Left lung (tissue), 14 donors: ENCODE measurements at places on chromosomes 12 and 14.

DNA sequence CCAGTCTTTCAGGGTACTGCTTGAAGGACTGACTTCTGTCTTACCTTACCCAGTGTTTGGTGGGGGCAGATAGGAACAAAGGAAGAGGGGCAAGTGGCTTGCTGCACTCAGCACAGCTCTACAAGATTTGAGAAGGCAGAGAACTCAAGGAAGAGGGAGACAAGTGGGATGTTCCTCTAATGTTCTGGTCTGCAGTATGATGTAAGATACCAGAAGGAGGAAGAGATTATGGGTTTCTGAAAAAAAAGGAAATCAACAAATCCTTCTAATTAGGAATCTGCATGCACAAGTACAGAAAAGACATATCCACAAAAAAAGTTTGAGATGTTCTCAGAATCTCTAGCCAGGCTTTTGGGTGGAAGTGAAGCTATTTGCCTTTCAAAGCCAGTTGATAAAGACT lies 37.1 kb downstream of the USP15 start:
- DNase-seq: no peak

GRCh38 chr12:114361992-114362391 lies 44.0 kb downstream of the TBX5 start:
- no peak for DNase-seq

- no peak for DNase-seq
Measured at GRCh38 chr12:122819209-122819785, 16.0 kb upstream of the HIP1R start.

- no peak for DNase-seq
Measured at GRCh38 chr12:11969437-11970154, 101.1 kb upstream of the BCL2L14 start.

- DNase-seq: peak; percentile 39
Measured at GRCh38 chr14:89589400-89590118, 172.5 kb upstream of the FOXN3 start.

GRCh38 chr12:59719701-59720100 lies 123.9 kb downstream of the SLC16A7 start:
- no peak for DNase-seq

- no peak for DNase-seq
Measured at GRCh38 chr12:123119808-123120207, 31.1 kb downstream of the PITPNM2 start.

GRCh38 chr14:70108419-70108818 lies 80.3 kb downstream of the SLC8A3 start:
- DNase-seq: no peak

DNA sequence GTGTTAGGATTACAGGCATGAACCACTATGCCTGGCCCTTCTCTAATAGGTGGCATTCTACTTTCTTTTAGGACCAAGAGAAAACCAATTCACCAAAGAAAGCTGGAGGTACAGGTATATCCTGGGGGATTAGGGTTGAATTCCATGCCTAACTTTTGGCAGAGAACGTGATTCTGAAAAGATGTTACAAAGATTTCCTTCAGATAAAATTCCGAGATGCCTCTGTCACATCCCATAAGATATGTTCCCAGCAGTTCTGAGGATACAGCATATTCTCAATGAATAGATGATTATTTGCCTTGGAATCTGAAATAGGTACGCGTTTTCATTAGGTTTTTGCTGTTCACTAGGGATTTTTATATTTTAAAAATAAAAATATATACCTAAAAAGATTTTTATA lies 111.9 kb upstream of the KRAS start:
- DNase-seq: no peak

DNA sequence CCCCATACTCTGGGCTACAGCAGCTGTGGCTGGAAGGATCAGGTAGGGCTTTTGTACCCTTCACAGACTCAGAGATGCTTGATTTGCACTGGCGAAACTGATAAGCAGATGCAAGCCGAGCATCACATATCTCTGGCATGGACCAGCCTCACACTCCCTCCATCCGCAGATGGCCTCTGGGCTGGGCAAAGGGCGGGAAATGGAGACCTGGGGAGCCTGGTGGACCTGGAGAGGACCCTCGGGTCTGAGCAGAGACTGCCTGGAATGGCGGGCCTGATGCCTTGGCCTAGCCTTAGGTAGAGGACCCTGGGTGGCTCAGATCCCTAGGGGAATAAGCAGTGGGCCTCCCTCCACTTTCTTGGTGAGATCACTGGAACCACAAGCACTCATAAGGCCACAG lies 53.2 kb downstream of the GALNT16 start:
- no peak for DNase-seq

- DNase-seq: no peak
Measured at GRCh38 chr12:30969006-30969405, 42.5 kb downstream of the TSPAN11 start.

- DNase-seq: no peak
Measured at GRCh38 chr12:45708363-45708762, 21.1 kb upstream of the ARID2 start.

DNA sequence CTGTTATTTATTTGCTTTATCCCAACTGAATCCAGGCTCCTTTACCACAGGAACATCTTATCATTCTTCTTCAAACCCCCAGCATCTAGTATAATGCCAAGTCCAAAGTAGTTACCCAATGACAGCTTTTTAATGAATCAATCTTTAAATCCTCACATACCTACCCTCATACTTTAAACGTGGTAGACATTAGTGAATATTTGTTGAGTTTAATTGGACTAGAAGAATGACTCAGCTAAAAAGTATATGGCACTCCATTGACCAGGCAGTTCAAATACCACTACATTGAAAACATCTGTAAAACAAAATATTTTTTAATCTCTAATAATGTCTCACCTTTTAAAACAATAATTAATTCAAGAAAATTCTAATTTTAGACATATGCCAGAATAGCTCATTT lies 98.1 kb downstream of the ZFC3H1 start:
- DNase-seq: no peak

GRCh38 chr12:89514751-89515150 lies 9.8 kb downstream of the GALNT4 start:
- no peak for DNase-seq

GRCh38 chr12:47356129-47356700 lies 276.5 kb upstream of the AMIGO2 start:
- DNase-seq: no peak

DNA sequence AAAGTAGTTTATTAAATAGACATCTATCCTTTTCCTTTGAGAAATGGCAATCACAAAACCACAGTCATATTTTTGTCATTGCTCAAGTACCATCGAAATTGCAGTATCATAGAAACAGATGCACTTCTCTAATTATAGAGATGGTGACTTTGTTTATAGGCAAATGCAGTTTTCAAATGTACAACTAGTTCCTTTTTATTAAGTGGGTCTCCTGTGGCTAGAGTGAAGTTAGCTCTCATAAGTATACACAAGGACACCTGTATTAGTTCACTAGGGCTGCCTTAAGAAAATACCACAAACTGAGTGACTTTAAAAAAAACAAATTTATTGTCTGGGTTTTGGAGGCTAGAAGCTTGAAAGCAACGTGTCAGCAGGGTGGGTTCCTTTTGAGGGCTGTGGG lies 62.8 kb downstream of the OTOGL start:
- no peak for DNase-seq

DNA sequence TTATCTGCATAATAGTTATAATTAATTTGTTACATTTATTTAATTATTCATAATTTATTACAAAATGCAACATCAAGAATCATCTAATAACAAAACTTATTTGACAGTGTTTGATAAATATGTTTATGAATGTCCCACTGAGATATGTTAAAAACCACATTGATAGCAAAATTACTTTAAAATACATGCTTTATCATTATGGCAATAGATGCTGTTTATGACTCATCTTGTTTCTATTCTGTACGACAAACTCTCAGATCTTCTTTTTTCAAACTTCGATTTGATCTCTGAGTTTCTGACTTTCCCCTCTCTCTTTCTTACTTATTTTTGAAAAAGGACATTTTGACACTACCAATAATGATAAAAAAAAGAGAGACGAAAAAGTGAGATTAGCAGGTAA lies 56.8 kb upstream of the LRRK2 start:
- no peak for DNase-seq

- peak; percentile 32 for DNase-seq
Measured at GRCh38 chr12:9751204-9752144, 9.2 kb downstream of the CD69 start.

DNA sequence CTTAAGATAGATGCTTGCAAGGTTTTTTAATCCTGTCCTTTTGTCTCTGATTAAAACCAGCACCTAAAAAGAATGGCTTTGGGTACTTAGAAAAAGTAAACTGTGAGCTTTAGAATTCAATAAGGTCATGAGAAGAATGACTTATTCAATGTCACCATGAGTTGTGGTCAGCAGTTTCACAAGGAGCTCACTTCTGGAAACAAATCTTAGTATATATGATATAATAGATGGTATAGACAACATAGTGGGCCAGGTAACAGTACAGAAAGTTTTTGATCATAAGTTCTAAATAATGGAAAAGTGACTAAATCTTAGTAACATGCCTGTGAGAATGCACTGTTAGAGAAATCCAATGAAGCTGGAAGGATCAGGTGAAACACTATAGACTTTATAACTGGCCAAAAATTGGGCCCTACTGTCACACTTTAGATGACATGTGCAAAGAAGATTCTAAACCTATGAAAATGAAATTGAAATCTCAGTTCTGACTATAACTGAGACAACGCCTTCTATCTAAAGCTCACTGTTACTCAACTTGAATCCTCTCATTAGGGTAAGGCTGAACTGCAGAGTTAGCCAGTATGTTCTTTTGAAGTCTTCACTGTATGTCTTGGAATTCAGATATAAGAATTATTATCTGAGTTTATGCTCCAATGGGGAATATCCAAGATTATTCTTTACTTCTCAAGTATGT lies 42.4 kb upstream of the RAD51AP1 start:
- DNase-seq: no peak

DNA sequence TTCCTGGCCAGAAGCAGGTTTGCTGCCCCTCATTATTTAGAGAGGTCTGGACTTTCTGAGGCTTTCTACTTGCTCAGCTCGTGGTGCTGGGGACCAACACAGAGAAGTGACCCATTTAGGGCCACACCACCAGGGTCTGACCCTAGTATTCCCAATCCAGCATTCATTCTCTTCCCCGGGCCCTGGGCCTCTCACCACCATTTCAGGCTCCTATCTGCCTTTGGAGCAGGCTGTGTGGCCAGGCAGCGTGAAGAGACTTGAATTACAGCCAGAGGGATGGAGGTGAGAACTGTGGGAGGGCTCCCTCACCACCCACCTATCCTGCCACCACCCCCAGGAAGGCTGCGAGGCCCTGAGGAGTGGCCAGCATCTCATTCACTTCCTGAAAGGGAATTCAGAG lies 24.6 kb downstream of the FAM222A start:
- no peak for DNase-seq
